ENCODE measurements at places on chromosomes 16 and 17.

DNA sequence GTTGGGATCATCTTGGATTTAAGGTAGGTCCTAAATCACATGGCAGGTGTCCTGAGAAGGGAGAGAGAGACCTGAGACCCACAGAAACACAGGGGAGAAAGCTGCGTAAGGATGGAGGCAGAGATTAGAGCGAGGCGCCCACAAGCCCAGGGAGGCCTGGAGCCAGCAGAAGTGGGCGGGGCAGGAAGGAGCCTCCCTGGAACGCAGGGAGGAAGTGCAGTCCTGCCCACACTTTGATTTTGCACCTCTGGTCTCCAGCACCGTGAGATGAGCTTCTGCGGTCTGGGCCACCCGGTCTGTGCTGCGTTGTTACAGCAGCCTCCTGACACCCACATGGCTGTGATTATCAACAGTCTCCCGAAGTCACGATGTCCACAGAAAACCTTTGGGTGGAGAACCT, 6.4 kb downstream of the DNASE1L2 start:
- DNase-seq: no peak

GRCh38 chr17:68289936-68290267, 1.0 kb downstream of the SLC16A6 start:
- no peak for DNase-seq

- no peak for DNase-seq
These were observed 912.6 kb upstream of the SOX9 start for GRCh38 chr17:71208111-71208704.

DNA sequence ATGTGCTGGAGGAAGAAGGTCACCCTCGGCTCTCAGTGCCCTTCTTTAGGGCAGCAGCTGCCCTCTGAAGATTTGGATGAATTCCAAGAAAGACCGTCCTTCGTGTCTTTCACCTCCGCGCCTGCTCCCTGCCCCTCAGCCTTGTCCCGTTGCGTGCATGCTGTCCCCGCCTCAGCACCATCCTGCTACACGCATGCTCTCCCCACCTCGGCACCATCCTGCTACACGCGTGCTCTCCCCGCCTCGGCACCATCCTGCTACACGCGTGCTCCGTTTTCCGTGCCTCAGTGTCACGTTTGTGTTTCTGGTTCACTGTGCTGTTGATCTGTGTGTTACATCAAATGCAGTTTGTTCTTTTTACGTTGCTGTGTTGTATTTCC, 13.5 kb downstream of the ACSF3 start:
- no peak for DNase-seq

- DNase-seq: no peak
These were observed 249.6 kb upstream of the AXIN2 start for GRCh38 chr17:65811043-65811442.

- no peak for DNase-seq
These were observed 32.1 kb upstream of the LONP2 start for GRCh38 chr16:48212033-48212432.

DNA sequence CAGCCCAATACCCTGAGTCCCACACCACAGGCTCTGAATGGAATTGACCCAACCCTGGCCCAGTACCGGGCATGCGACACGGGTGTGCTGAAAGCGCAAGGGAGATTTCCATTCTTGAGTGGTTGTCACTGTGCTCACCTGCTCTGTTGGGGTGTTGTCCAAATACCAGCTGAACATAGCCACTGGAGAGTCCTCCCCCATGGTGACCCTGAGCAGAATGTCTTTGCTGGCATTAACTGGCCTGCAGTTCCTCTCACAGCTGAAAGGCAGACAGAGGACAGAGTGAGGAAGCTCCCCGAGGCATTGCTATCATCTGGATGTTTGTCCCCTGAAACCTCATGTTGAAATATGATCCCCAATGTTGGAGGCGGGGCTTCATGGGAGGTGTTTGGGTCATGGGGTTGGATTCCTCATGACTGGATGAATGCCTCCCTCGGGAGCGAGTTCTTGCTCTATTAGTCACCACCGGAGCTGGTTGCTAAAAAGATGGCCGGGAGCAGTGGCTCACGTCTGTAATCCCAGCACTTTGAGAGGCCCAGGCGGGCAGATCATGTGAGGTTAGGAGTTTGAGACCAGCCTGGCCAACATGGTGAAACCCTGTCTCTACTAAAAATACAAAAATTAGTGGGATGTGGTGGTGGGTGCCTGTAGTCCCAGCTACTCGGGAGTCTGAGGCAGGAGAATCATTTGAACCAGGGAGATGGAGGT, 57.3 kb upstream of the BCO1 start:
- no peak for DNase-seq

DNA sequence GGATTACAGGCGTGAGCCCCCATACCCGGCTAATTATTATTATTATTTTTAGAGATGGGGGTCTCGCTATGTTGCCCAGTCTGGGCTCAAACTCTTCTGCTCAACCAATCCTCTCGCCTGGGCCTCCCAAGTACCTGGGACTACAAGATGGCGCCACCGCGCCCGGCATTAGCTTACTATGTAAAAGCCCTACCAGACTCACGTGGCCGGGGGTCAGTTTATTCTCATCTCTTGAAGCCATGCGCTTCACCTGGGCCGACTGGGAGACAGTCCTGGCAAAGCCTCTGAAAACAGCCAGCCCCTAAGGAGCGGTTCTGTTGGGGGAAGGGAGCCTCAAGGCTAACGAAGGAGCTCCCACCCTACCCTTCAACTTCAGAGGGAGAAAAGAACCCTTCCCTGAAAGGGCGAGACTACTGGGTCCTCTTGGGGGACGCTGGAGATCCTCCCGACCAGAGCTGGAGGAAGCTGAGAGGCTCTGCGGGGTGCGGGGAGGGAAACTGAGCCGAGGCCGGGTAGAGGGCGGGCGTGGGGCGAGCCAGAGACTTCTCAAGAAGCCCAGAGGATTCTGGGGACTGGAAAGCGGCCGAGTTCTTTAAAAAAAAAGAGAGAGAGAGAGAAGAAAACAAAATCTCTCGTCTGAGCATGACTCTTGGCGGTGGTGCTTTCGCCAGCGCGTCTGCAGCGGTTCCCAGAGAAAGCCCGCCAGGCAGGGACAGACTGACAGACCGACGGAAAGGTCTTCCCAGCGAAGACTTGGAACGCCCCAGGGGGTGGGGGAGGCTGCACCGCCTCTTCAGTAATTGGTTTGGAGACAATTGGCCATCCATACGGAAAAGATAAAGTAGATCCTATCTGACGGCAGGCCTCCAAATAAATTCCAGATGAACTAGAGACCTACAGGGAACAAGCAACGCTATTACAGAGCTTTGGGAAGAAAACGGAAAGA, 5.6 kb upstream of the TUBG2 start:
- DNase-seq: no peak

DNA sequence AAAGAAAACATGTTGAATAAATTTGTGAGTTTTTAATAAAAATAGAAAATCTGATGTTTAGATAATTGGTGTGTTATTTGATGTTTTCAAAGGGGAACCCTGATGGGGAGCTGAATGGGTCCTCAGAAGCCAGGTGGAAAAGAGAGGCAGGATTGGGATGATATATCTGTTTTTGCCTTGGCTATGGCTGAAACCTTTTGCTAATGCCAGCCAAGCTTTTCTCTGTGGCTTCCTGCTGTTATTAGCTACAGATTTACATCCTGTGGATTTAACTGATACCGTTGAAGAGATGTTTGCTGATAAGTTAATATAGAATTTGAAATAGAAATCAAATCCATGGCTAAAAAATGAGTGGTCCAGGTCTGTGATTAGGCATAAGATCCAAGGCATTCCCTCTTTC, 4.2 kb upstream of the AATF start:
- no peak for DNase-seq

DNA sequence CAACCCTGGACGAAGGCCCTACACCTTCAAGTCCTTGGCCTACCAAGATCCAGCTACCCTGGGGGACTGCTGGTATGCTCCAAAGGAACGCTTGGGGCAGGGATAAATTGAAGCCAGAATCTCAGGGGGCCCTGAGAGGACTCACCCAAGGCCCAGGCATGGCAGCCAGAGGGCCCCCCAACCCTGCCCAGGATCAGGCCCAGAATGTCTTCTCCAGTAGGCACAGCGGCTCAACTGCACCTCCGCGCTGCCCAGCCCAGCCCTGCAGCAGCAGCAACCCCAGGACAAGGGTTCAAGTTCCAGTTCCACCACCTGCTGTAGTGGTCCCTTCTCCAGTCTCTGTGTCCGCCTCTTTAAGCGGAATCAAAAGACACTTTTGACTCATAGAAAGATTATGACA, 2.2 kb downstream of the TFAP4 start:
- DNase-seq: no peak

DNA sequence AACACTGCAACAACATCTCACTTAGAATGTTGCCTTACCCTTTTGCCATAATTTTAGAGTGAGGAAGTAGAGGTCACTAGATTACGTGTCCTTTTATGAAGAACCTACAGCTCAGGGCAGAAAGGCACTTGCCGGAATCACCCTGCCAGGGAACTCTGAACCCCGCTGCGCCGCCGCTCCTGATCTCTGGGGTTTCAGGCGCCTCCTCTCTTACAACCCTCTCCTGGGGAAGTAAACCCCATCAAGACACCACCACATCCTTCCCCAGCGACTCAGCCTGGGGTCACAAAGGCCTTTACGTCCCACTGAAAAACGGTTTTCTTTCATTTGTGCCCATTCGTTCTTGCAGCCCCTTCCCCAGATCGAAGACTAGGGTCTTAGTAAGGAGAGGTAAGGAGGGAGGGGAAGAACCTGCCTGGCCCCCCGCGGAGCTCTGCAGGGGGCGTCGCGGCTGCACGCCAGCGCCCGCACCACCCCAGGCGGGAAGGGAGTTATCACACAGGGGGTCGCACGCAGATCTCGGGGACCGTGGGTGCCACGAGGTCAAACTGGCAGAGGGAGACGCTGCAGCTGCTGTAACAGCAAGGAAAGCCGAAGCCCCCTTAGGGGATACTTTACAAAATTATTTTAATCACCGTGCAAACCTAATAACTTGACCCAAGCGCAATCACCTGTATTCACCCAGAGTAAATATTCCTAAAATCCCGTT, 1.0 kb upstream of the HLF start:
- DNase-seq: peak; percentile 24

- no peak for DNase-seq
These were observed 317.6 kb downstream of the SEC14L1 start for GRCh38 chr17:77458202-77459017.

GRCh38 chr16:2204416-2205103, 694 bp upstream of the MLST8 start:
- no peak for DNase-seq

DNA sequence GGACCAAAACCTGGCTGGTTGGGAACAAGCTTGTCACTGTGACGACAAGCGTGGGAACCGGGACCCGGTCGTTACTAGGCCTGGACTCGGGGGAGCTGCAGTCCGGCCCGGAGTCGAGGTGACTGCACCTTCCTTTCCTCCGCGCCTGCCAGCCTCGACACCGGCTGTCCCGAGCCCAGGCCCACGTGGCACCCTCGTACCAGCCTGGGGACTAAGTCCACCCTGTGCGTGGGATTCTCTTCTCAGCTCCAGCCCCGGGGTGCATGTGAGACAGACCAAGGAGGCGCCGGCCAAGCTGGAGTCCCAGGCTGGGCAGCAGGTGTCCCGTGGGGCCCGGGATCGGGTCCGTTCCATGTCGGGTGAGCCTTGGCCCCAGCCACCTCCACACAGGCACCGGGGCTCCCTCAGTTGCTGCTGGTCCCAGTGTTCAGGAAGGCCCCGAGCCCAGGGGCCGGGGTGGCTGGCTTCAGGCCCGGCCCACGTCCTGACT, 31.6 kb downstream of the TSC2 start:
- DNase-seq: no peak

- DNase-seq: no peak
These were observed 197.7 kb downstream of the WWOX start for GRCh38 chr16:78297066-78297666.

DNA sequence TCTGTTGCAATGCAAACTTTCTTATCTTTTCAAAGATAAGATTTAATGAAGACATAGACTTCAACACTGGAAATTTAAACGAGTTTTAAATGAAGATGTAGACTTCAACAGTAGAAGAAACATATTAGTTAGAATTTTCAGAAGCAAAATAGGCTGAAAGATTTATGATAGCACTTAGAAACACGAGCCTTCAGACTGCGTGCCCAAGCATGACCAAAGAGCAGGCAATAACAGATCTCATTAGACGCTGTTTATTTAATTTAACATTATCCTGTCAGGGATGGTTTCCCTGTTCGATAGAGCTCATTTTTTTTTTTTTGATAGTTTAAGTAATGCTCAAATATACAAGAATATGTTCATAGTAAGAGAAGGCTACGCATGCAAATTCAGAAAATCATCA, 604.7 kb upstream of the SOX9 start:
- no peak for DNase-seq

- no peak for DNase-seq
These were observed 34.0 kb upstream of the PRKCA start for GRCh38 chr17:66268247-66268927.

DNA sequence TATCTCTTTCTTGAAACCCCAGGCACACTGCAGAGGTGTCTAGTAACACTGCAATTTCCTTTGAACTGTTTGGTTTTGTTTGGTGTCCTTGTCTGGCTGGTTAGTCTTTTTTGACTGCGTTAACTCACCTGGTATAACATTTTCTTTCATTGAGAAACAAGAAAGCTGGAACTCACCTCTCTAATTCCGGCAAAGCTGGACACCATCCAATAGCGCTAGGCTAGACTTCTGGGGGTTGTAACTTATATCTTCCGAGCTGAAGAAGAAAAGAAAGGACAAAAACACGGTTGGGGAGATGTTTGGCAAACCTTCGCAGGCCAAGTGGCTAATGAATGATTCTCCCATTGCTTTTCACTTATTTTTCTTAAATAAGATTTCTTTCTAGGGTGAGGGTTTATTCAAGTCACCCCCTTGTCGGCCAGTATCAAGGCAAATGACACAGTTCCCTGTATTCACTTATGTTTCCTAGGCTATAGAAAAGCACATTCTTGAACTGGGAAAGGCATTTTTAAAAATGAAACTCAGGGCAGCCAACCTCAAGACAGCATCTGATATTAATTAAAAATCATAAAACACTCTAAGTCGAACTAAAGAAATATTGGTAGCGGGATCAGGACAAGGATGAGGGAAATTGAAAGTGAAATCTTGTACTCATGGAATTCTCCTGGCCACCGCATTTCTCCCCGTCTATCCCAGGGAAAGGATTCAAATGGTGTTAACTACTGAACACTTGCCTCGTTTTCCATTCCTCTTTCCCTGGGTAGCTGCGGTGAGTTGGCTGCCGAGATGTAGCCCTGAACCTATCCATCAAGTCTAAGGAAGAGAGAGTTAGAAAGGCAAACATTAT, 95.9 kb upstream of the ZFHX3 start:
- DNase-seq: no peak

- DNase-seq: no peak
These were observed 139.3 kb downstream of the CDH11 start for GRCh38 chr16:64982581-64982980.

GRCh38 chr17:56636265-56636664, 42.8 kb downstream of the NOG start:
- DNase-seq: no peak

- no peak for DNase-seq
These were observed 23.3 kb downstream of the LIMD2 start for GRCh38 chr17:63676584-63676983.

DNA sequence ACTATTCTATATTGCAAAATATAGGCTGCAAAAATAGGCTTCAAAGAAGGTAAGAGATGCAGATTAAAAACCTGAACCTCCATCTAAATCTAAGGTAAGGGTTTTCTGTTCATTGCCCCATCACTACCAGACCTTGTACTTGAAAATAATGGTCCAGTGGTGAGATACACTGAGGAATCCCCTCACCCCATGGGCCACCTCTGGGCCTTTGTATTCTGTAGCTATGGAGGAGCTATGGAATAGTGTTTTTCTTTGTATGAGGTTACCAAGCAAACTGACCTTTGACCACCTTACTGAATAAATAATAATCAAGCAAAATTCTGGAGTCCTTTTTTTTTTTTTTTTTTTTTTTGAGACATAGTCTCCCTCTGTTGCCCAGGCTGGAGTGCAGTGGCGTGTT, 4.8 kb upstream of the UBE2Z start:
- no peak for DNase-seq
